Head of caudate nucleus (tissue), 42 donors: ENCODE measurements at places on chromosomes 5 and 9.

GRCh38 chr9:36218011-36218410, 27.3 kb downstream of the CLTA start:
- DNase-seq: no peak

DNA sequence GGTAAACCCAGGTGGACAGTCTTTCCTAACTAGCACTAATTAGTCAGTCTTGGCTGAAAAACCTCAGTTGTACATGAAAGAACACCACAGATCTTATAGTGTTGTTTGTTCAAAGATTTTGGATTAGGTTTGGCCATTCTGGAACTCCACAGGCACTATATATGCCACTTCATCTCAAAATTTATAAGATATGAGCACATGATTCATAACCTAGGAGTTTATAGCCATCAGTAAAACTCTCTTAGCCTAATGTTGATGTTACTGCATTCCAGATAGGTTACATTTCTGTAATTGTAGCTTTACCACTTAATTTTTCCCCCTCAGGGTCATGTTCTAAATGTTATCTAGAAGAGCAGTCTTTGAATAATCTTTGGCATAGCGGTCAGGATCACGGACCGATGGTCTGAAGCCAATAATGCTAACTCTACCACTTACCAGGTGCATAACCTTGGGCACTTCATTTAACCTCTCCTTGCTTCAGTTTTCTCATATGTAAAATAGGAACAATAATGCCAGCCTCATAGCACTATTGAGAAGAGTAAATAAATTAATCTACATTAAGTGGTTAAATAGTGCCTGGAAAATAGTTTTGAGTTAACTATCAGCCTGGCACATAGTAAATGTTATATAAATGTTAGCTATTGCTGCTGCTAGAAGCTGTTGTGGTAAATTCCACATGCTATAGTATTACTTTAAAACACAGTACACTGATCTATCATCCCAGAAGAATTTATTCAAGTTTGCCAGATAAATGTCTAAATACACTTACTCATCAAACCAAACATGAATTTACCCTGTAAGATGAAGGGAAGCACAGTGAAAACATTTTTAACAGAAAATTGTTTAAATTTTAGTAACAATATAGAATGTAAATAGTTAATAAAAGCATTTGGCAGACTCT, 743.9 kb downstream of the NR2F1-AS1 start:
- DNase-seq: no peak

- no peak for DNase-seq
Observed at GRCh38 chr5:150488519-150489359, 19.2 kb upstream of the NDST1 start.

- DNase-seq: no peak
Observed at GRCh38 chr5:42991404-42992087, 48.6 kb downstream of the ANXA2R start.

DNA sequence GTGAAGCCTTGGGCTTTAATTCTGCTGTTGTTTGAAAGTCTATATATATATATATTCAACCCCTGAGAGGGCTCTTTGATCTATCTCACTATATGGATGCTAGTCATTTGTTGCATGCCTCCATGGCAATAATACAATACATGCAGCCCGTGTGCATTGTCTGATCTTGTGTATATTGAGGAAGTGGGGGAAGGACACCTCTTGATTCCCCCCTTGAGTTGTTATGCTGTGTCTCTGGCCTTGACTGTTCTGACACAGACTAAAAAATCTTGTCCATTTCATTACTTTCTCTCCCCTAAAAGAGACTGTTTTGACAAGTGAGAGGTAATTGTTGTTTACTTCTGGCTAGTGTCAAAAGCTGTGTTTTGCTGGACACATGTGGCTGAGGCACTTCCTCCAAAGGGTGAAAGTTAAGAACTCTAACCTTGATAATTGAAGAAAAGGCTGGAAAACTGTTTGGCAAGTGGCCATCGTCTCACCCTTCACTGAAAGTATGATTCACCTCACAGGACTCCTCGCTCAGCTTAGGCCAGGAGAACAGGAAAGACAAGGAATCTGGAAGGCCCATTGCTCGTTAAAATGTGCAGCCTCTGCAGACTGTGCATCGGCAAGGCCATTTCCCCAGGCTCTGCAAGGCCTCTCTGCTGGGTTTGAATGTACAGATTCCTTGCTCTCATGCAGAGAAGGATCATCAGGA, 304.0 kb downstream of the PRELID2 start:
- no peak for DNase-seq

- no peak for DNase-seq
Observed at GRCh38 chr5:31048282-31049270, 144.9 kb upstream of the CDH6 start.

- DNase-seq: no peak
Observed at GRCh38 chr5:43305948-43306565, 7.2 kb downstream of the HMGCS1 start.

GRCh38 chr5:75681125-75681830, 36.0 kb downstream of the POC5 start:
- DNase-seq: no peak

GRCh38 chr5:153480401-153480800, 10.1 kb upstream of the GRIA1 start:
- no peak for DNase-seq

DNA sequence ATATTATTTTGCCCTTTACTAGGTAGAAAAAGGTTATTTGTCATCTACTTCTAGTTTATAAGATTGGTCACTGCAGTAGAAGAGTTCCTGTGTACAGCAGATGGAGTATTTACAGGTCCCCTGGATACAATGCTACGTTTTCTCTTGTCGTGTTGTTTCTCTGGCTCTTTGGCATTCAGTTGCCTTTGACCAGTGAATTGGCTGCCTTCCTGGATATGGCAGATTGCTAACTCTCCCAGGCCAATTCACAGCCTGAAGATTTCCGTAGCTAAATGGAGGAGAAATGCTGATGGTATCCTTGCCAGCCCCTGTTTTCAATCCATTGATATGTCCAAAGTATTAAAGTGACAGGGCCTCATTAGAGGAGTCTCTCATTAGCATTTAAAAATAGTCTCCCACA, 32.5 kb upstream of the GNAQ start:
- DNase-seq: peak; percentile 48
